ENCODE measurements at places on chromosomes 2 and 18.

DNA sequence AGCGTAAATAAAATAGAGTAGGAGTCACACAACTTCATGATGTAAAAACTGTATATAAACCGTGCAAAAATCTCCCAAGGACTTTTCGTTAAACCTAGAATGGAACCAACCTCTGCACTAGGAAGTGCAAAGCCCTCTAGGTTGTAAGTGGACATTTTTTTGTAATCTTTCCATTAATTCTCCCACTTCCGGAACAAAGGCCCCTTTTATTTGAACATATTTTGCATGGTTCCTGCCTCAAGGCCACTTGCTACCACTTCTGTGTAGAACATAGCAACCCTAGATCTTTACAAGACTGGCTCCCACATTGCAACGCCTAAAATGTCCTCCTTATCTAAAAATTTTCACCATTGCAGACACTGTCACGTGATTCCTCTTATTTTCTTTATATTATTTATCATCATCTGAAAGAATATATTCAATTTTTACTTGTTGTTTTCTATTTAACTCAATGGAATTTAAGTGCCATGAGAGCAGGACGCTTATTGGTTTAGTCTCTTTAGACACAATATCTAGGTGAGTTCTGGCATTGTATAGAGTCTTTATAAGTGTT is 249.6 kb upstream of the TMEFF2 start:
- DNase-seq: no peak

DNA sequence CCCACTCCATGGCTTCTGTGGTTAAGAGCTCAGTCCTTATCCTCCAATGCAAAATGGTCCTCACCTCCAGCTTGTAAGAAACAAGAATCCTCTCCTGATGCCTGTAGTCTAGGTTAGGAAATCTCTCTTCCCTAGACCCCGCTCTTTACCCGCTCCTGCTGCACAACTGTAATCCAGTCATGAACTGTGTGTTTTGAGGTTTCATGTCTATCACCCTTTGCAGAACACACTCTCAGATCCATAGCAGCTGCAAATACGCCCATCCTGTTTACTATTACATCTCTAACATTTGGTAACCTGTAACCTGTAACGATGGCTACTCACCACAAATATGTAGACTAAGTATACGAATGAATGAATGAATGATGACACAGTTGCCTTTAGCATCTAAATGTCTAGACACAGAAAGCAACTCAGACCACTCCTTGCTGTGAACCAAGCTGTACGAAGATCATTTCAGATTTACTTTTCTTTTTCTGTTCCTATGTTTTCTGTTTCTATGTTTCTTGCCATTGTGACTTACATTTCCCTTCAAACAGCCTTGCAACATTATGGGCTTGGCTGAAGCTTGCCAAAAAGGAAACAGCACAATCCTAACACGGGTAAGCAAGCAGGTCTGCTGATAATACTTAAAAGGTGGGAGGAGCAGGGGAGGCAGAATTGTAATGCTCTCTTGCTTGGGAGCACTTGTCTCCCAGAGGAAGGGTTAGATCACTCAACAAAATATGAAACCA is 53.7 kb downstream of the EPHA4 start:
- DNase-seq: no peak

GRCh38 chr18:70994116-70994515 is 705.3 kb downstream of the SOCS6 start:
- no peak for DNase-seq

- DNase-seq: no peak
Observed at GRCh38 chr2:118613737-118614136, 233.7 kb downstream of the EN1 start.

DNA sequence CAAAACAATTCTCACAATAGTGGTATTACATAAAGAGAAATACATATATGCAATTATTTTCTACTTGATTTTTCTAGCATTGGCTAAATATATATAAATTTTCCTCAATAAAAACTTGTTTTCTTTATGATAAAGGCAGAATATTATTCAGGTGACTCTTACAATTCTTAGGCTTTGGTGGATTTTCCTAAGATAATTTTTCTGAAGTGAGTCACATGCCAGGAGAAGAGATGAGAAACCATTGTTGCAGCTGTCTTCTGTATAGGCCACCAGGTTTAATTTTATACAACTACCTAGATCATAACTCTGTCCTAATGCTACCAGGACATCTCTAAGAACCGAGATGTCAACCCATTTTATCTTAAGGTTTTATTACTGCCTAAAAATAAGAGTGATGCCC is 552.4 kb upstream of the CDH2 start:
- DNase-seq: no peak

DNA sequence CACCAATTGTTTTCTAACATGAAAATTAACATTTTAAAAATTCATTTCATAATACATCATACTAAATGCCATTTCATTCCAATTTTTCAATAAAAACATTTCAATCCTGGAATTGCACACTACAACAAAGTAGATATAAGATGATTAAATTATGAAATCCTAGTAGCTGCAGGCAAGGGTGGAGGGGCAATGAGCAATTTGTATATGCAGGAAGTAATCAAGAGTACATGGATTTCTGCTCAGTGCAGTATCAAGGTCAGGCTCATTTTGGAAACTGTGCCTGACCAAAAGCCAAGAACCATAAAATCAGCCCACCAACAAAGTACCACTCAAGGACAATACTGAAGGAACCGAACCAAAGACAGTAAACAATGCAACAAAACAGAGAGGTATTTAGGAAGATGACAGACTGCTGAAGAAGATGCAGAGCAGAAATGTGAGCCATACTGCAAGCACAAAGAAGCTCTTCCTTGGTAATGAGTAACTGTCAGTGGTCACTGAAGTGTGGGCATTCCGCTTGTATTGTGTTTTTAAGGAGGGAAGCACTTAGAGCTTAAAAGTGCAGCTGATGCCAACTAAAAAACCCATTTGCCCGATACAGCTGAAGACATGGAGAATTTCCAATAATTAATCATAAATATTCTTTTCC is 34.5 kb upstream of the DSEL start:
- no peak for DNase-seq

- DNase-seq: no peak
Observed at GRCh38 chr2:127170021-127170420, 50.1 kb downstream of the CYP27C1 start.

GRCh38 chr18:12010187-12010802 is 29.0 kb downstream of the IMPA2 start:
- DNase-seq: no peak

- DNase-seq: no peak
Observed at GRCh38 chr2:222594679-222595078, 61.2 kb downstream of the FARSB start.

GRCh38 chr2:57182916-57183315 is 863.7 kb upstream of the VRK2 start:
- no peak for DNase-seq
